ENCODE measurements at places on chromosomes 5 and 9.

GRCh38 chr9:134647359-134648080, 5.9 kb downstream of the COL5A1 start:
- DNase-seq, result no peak

GRCh38 chr5:132473668-132474067, 16.9 kb downstream of the IRF1 start:
- no peak for DNase-seq

DNA sequence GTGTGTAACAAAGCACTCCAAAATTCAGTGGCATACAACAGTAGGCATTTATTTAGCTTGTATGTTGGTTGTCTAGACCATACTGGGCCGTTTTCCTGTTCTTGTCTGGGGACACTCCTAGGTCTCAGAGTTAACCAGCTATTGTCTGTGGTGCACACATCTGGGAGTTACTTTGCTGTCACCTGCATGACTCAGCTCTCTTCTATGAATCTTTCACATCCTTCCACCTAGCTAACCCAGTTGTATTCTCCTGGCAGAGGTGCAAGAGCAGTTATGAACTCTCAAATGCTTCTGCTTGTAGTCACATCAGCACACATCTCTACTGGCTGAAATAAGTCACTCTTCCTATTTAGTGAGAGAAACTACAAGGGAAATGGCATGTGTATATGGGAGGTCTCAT, 138.1 kb downstream of the BAAT start:
- DNase-seq, result no peak

- no peak for DNase-seq
These were observed 94.0 kb downstream of the ZNF462 start for GRCh38 chr9:106956971-106957370.

GRCh38 chr5:17989036-17989435, 354.8 kb downstream of the TAF11L14 start:
- DNase-seq, result no peak

- no peak for DNase-seq
These were observed 23.8 kb upstream of the ZNF131 start for GRCh38 chr5:43096916-43097315.

- no peak for DNase-seq
These were observed 123.5 kb downstream of the RASEF start for GRCh38 chr9:82939451-82939850.

DNA sequence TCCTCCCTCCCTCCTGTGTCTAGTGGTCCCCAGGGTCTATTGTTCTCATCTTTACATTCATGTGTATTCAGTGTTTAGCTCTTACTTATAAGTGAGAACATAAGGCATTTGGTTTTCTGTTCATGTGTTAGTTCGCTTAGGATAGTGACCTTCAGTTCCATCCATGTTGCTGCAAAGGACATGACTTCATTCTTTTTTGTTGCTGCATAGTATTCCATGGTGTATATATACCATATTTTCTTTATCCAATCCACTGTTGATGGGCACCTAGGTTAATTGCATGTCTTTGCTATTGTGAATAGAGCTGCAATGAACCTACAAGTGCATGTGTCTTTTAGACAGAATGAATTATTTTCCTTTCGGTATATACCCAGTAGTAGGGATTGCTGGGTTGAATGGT, 46.8 kb downstream of the FYB1 start:
- DNase-seq, result no peak

DNA sequence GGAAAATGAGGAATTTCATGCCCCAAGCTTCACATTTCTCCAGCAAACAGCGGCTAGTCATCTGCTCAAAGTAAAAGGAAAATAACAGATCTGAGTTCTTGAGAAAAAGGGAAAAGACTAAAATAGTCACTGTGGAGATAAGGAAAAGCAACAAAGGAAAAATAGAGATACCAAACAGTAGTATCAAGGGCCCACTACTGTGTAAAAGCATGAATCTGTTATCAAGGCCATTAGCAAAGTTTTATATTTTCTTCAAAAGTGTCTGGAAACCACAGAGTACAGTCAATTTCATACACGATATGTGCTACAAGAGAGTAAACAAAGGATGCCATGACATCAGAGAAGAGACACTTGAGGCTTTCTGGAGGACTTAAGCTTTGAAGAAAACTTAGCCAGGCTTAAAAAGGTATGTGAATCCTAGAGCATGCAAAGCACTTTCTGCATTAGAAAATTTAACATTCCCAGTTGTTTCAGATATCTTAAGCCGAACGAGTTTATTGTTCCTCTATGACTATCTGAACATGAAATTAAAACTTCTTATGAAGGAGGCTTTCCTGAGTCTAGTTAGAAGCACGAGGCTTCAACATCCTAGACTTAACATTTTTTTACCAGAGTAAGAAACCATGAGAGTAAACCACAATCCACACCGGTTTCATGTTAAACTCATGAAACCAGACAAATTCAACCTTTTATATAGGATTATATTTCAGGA, 1.2 kb downstream of the TTC33 start:
- DNase-seq, result no peak

DNA sequence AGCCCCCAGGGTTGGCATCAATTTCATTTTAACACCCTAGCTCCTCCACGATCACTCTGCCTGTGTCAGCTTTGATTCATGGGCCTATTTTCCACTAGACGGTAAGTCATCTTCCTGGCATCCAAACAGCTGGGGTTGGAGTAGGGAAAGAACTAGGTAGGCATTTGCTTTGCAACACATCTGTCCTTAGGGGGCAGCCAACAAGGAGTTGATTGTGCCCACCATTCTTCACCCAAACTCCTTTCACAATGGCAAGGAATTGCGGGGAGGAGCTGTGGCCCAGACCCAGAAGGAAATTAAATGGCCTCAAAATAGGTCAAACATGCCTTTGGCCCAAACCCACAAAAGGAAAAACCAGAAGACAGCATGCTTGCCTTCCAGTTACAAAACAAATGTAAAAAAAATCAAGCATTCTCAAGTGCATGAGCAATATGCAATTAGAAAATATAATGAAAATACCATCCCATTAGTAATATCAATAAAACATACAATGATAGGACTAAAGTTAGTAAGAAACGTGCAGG, 71.8 kb downstream of the NRG2 start:
- no peak for DNase-seq

DNA sequence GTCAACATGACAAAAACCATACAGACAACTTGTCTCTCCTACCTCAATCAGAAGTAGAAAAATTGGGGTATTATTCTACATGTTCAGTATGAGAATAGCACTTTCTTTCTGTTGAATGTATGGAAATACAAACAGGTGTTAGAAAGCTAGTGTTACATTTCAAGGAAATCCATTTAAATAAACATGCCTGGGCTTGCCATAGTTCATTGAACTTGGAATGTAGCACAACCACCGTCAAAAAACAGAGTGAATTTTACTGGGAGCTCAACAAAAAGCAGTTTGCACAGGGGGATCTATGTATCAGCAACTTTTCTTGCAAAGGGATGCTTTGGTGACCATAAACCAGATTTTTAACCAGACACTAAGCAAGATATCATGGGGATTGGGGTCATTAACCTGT, 307.9 kb upstream of the SMARCA2 start:
- no peak for DNase-seq

GRCh38 chr5:126865299-126865698, 88.4 kb downstream of the LMNB1 start:
- no peak for DNase-seq

- DNase-seq, result no peak
These were observed 7.6 kb upstream of the UHRF2 start for GRCh38 chr9:6405371-6405770.

DNA sequence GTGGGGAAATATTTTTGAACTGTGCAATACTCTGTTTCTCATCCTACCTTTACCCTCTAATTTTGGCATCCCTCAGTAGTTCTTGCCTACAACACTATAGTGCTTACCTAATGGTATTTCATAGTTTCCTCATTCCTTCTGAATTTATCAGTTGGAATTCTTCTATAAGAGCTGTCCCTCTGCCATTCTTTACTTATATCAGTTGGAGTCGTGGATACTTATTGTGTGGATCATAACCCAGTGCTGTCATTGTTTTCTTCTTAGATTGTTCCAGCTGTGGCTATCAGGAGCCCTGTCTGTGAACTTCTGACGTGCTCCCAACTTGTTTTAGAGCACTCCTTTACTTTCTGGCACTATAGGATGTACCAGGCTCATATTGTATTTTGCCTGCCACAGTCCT, 146.1 kb upstream of the OTULINL start:
- DNase-seq, result no peak

DNA sequence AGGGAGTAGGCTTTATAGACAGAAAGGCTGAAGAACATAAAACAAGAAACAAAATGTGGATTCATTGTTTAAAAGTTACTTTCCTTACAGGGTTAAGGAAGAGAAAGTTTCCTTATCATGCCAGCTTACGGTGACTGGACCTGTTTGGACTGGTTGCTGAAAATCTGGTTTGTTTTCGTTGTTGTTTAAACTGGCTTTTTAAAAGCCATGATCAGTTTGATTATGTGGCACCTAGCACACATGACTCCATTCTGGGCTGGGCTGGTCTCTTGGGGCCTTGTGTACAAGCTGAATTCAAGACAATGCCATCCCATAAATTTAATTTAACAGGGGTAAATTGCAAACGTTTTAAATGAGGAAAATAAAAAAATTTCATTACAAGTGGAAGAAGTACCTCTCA, 18.4 kb upstream of the ZNF474 start:
- DNase-seq, result no peak

- no peak for DNase-seq
These were observed 52.9 kb downstream of the ELL2 start for GRCh38 chr5:95908799-95909198.

GRCh38 chr5:22787807-22788206, 65.3 kb downstream of the CDH12 start:
- no peak for DNase-seq

DNA sequence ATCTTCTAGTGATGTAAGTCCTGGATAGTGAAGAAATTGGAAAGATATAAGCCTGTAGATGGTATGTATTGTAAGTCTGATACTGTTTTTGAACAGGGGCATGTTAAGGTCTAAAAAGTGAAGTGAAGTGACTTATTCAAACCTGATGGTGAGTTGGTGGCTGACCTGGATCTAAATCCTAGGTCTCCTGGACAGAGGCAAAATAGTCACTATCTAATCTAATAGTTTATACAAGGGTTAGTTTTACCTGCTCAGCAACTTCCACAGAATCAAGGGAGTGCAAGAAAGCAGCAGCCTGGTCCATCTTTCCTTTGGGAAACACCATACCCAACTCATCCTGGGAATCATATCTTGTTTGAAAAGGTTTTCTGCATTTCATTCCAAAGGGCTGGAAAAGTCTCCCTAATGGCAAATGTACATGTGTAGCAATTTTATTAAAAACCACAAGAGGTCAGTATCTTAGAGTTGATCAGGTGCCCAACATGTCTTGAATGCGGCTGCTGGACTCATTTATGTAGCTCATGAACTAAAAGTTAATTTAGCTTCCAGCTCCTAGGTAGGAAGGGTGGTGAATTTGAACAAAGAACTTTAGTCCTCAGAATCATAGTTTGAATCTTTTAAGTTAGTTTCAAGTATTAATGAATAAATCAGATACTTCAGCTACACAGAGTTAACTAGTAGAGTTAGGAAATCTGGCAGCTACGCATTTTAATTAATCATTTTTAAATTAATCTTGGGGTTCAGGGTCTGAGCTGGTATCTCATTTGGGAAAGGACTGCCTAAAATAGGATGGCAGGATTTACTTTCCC, 26.0 kb downstream of the SKP2 start:
- no peak for DNase-seq

GRCh38 chr5:164175083-164175482, 669.7 kb downstream of the MAT2B start:
- DNase-seq, result no peak

GRCh38 chr5:181260720-181261319, at the start of gene TRIM52:
Gene TRIM52 (minus strand): TSS chr5:181261143. CDS start chr5:181260813, 330 bp downstream.
- no peak for DNase-seq

Measured in cortex of kidney (tissue), 1 donor.